ENCODE measurements at places on chromosomes 7 and 10. TPM values are rescaled to one million over a fixed set of nuclear protein-coding genes. Genes with fewer than 3 reads are reported as not detected.
A peak's percentile ranks its signal among the peaks of the same experiment; 100 is the strongest.

Gene PDGFA
- total RNA-seq, result 11.9 TPM

Gene INA
- 0.87 TPM for total RNA-seq

Gene PDE6C
- not detected for total RNA-seq

Gene PDCD11
- 81.6 TPM for total RNA-seq

GRCh38 chr7:111107579-111107978, 16.7 kb downstream of the LRRN3 start:
- peaks cover 82% of the 10 kb centered on the region for H3K36me3 ChIP-seq
- no peak overlapping the region for H3K4me3 ChIP-seq
- no peaks in the 10 kb centered on the region for H3K27me3 ChIP-seq
- peaks cover 60% of the 10 kb centered on the region for H3K4me1 ChIP-seq
- no peak for DNase-seq

DNA sequence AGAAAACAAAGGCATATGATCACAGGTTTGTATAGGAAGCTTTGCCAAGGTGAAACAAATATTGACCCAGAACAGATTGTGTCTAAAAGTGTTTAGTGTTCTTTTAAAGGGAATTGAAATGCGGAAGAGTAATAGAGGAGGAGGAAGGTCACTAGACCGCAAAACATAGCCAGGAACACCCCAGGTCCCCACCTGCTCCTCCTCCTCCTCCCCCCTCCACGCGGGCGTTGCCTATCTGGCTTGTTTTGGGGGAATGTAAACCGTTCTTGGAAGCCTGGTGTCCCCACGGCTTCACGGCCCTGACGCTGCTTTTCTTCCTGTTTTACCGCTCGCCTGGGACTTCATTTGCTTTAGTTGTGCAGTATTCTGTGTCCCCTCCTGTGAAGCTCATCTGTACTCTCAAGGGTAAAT, 81.0 kb upstream of the PFKP start:
- no peak overlapping the region for H3K27ac ChIP-seq
- H3K4me1 ChIP-seq, result peaks cover 5% of the 10 kb centered on the region

- H3K4me1 ChIP-seq, result peaks cover 5% of the 10 kb centered on the region
- H3K27me3 ChIP-seq, result peaks cover 7% of the 10 kb centered on the region
- H3K4me3 ChIP-seq, result no peak overlapping the region
- no peak overlapping the region for H3K27ac ChIP-seq
Observed at GRCh38 chr7:64574540-64575099, 11.7 kb upstream of the ZNF680 start.

GRCh38 chr10:64358907-64359306, 837.7 kb downstream of the REEP3 start:
- no peak overlapping the region for H3K4me3 ChIP-seq
- DNase-seq, result no peak
- no peaks in the 10 kb centered on the region for H3K27me3 ChIP-seq
- no peak overlapping the region for H3K27ac ChIP-seq

DNA sequence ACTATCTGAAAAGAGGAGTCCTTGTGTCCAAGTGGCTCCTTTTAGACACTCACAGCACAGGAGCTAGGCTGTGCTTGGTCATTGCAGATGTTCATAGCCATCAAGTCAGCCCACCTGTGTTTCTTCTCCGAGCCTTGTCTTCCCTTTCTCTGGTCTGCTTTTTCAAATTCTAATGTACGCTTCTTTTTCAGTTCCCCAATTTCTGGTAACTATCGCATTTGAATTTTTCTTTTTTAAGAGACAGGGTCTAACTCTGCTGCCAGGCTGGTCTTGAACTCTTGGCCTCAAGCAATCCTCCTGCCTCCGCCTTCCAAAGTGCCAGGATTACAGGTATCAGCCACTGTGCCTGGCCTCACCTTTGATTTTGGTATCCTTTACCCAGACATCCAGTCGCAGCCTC, 18.9 kb downstream of the APBB1IP start:
- DNase-seq, result no peak
- peaks cover 47% of the 10 kb centered on the region for H3K4me1 ChIP-seq
- peak overlapping the region; percentile 12 for H3K27ac ChIP-seq
- peaks cover 65% of the 10 kb centered on the region for H3K36me3 ChIP-seq

- peak; percentile 18 for DNase-seq
- H3K27ac ChIP-seq, result no peak overlapping the region
- H3K4me3 ChIP-seq, result no peak overlapping the region
- H3K27me3 ChIP-seq, result peaks cover 38% of the 10 kb centered on the region
- H3K36me3 ChIP-seq, result no peaks in the 10 kb centered on the region
Observed at GRCh38 chr10:95445837-95446486, 115.2 kb downstream of the SORBS1 start.

GRCh38 chr10:116195583-116195982, 77.4 kb downstream of the GFRA1 start:
- H3K36me3 ChIP-seq, result no peaks in the 10 kb centered on the region
- DNase-seq, result no peak
- H3K4me1 ChIP-seq, result no peaks in the 10 kb centered on the region
- H3K27ac ChIP-seq, result no peak overlapping the region
- H3K27me3 ChIP-seq, result no peaks in the 10 kb centered on the region
- no peak overlapping the region for H3K4me3 ChIP-seq
